ENCODE measurements at places on chromosomes 6 and 20.

- no peak for DNase-seq
Measured at GRCh38 chr6:152233547-152234320, 403.4 kb downstream of the SYNE1 start.

- DNase-seq = no peak
Measured at GRCh38 chr6:25237579-25237978, 41.6 kb upstream of the CARMIL1 start.

DNA sequence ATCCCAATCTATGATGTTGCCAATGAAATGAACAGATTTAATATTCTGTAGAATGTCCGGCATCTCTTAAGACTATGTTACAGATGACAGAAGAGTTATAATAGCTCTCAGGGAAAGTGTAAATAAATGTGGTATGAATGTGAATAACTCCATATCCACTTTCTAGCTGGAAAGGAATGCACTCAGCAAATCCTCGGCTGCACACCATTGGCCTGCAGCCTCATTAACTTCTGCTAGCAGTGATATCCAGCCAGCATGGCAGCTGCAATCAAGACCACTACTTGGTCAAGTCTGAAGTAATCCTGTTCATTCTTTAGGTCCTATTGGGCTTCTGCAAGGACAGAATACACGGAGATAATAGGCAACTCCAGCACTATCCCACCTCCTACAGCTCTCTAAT, 17.3 kb upstream of the MICA start:
- no peak for DNase-seq

GRCh38 chr20:1566701-1567100, 9.2 kb upstream of the SIRPD start:
- DNase-seq = no peak

DNA sequence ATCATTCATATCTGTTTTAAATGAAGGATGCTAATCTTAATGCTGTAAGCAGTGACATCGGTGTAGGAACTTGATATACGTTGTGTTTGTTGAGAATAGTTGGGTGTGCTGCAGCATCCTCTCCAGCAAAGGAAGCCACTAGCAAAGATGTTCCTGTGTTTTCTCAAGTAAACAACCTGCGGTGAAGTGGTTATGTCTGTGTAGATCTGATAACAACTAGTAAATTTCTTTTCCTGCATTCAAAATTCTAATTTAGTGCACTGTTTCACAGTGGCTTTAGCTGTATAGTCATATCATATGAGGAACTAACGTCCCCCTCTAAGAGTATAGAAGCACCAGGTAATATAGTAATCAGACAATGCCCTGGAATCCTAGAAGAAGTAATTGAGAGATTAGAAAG, 38.7 kb downstream of the NCOA7 start:
- DNase-seq = no peak
